ENCODE measurements at places on chromosomes 13 and 19.

DNA sequence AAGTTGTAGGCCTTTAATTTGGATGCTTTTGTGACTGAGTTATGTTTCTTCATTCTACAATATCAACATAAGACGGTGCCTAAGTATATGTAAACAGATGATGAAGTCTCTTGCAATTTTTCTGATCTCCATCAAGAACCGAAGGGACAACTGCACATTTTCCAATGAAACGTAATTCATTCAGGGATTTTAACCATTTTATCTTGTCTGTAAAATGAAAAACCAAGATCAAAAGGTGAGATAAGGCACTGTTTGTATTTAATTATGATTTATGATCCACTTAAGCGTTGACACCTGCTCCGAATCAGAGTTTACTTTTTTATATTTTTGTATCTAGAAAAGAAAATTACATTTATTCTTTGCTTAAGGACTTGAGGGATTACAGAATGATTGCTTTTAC lies 556.8 kb upstream of the ARGLU1 start:
- no peaks in the 10 kb centered on the region for H3K36me3 ChIP-seq
- no peaks in the 10 kb centered on the region for H3K27me3 ChIP-seq
- DNase-seq: no peak

DNA sequence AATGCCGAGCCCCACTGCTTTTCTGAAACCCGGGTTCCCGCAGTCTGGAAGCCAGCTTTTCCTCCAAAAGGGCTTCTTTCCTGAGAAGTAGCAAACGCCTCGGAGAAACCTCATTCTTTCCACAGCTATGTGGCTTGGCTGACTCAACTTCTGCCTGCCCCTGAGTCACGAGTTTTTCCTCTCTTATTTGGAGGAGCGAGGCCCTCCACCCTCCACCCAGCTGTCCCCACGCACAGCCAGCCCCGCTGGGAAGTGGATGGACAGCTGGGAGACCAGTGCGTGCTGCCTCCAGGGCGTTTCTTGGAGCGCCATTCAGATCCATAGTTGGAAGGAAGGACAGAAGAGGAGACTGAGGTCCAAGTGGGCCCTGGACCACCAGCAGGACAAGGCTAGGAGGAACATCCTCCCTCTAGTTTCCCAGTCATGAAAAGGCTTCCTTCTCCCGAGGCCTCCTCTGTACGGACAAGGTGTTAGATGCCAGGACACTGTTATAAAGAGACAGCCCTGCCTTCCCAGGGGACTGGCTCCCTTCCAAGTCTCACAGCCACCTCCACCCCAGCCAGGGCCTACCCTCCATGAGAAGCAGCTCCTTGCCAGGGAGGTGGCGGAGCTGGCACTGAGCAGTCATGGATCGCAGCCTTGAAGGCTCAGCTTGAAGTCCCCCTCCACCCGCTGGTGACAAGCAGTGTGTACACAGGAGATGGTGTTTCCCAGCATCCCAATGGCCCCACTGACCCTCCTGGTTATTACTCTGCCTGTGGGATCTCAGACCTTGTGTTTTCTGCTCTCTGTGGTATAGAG lies 2.5 kb upstream of the PLEKHF1 start:
- no peak overlapping the region for H3K4me3 ChIP-seq
- peak; percentile 74 for DNase-seq
- no peaks in the 10 kb centered on the region for H3K27me3 ChIP-seq
- peak overlapping the region; percentile 84 for H3K27ac ChIP-seq
- H3K4me1 ChIP-seq: peaks cover 57% of the 10 kb centered on the region

GRCh38 chr13:43804461-43805070 lies 17.8 kb upstream of the ENOX1 start:
- no peaks in the 10 kb centered on the region for H3K4me1 ChIP-seq
- no peaks in the 10 kb centered on the region for H3K36me3 ChIP-seq

GRCh38 chr13:46565808-46566750 lies 13.1 kb downstream of the LRCH1 start:
- DNase-seq: no peak
- H3K27me3 ChIP-seq: no peaks in the 10 kb centered on the region
- H3K27ac ChIP-seq: no peak overlapping the region

DNA sequence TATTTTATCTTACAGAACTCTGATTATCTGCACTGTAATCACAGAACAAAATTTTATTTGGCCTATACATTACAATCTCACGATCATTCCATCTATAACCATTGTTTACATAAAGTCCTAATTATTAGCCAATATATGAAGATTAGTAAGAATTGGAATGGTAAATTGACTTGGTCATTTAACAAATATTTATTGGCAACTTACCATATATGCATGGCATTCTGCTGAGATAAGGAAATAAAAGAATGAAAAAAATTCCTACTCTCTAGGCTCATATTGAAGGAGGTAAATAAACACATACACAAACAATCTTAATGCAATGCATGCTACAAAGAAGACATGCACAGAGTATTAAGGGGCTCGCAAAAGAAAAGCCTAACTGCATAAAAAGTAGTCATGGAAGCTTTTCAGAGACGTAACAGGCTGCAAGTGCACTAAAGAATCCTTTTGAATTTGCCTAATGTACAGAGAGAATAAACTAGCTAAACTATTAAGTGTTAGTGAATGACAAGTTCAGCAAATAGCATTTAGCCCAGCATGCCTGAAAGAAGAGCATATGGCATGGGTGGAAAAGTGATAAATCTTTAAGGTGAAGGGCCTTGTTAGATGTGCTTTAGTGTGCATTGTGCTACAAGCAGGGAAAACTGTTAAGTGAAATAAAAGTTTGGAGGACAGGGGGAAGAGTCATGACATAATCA lies 1131.1 kb downstream of the PCDH9 start:
- H3K4me3 ChIP-seq: no peak overlapping the region
- no peak for DNase-seq
- H3K27ac ChIP-seq: no peak overlapping the region
- no peaks in the 10 kb centered on the region for H3K36me3 ChIP-seq

DNA sequence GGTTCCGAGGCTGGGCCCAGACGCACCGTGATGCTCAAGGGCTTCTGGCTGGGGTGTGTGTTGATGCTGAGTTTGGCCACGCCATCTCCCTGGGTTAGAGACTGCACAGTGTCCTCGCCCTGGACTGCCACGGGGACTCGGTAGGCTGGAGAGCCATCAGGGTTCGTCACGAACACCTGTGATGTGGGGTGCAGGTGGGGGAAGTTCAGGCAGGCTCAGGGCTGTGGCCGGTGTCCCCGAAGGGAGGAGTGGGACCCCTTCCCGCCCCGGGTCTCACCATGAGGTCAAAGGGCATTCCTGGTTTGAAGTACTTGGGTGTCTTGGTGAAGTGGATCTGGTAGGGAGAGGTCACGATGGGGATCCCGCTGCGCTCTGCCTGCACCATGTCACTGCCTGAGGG lies 8.2 kb downstream of the C3 start:
- no peak overlapping the region for H3K27ac ChIP-seq
- H3K4me1 ChIP-seq: peaks cover 5% of the 10 kb centered on the region
- H3K4me3 ChIP-seq: no peak overlapping the region
- H3K36me3 ChIP-seq: peaks cover 9% of the 10 kb centered on the region
- no peaks in the 10 kb centered on the region for H3K27me3 ChIP-seq
- no peak for DNase-seq

GRCh38 chr13:100399455-100399854 lies 189.1 kb downstream of the GGACT start:
- peaks cover 3% of the 10 kb centered on the region for H3K4me1 ChIP-seq
- no peaks in the 10 kb centered on the region for H3K27me3 ChIP-seq
- no peak for DNase-seq
- no peaks in the 10 kb centered on the region for H3K36me3 ChIP-seq

Measured in body of pancreas (tissue), 4 donors.